ENCODE measurements at places on chromosomes 6 and 20.

DNA sequence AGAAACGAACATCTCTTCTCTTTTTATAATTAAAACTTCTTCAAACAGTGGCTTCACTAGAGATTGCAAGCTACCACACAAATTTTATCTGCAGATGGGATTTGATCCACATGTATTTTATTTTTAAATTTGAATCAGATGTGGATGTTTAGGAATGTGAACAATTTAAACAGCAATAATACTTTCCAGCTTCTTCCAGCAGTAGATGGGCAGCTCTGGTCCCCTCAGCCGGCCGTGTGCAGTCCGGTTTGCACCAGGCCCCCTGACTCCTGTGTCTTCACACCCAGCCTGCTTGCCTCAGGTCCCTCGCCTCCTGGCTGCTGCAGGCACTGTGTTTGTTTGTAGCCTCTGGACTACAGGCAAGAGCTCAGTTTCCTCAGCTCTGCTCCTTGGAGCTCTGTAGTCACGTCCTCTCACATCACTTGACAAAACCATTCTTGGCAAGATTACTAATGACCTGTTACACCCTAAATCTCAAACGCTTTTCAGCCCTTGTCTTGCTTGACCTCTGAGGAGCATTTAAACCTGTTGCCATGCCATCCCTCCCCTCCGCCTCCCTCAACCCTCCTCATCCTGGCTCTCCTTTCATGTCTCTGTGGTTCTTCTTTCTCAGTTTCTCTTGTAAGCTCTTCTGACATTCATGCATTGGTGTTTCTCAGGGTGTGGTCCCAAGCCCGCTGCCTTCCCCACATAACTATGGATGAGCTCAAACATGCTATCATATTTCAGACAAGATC is 13.2 kb upstream of the ZBTB24 start:
- DNase-seq, result no peak

DNA sequence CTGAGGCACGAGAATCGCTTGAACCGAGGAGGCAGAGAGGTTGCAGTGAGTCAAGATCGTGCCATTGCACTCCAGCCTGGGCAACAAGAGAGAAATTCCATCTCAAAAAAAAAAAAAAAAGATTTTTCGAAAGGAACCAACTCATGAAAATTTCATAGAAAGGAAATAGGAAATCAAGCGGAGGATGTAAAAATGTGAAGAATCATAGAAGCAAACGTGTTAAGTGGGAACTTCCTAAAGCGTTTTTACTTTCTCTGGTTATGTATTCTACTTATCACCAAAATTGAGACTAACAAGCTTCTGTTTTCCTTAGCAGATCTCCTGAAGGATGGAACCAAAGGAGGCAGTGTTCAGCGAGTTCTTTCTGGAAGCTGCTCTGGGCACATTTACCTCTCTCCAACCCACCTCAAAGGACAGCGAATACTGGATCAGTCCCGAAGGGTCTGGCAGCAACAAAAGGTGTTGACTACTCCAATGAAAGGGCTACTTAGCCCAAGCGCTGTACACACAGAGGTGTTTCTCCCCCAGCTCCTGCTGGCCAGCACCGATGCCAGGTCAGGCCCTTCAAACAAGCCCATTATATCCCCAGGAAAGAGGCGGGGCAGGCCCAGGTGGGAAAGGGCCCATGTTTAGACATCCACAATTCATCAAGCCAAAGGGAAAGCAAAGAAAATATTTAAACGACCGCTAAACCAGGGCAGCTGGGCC is 327.5 kb upstream of the JARID2 start:
- DNase-seq, result no peak

GRCh38 chr6:26270486-26270861 is 94.5 kb upstream of the BTN3A2 start:
- no peak for DNase-seq

DNA sequence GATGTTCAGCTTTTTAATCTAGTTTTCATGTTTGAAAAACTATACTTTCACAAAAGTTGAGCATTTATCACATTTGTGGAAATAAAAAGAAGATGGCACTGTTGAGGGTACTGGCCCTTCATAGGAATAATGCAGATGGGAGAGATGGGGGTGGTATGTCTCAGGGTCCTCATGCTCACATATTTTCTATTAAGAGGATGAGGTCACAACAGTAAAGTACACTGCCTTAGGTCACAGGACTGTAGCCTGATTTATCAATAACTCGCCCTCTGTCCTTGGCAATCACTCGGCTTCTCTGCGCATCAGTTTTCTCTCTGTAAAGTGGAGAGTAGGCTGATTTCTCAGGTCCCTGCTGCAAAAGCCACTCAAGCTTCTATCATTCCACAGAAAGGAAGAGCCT is 55.9 kb downstream of the PPP1R3G start:
- no peak for DNase-seq

- no peak for DNase-seq
Observed at GRCh38 chr20:12916699-12917098, 92.1 kb upstream of the SPTLC3 start.

GRCh38 chr20:33065785-33066184 is 12.1 kb downstream of the BPIFB3 start:
- no peak for DNase-seq

- DNase-seq, result no peak
Observed at GRCh38 chr6:105372849-105373182, 30.1 kb downstream of the PREP start.

GRCh38 chr6:25617997-25618396 is 34.0 kb upstream of the SCGN start:
- DNase-seq, result no peak

DNA sequence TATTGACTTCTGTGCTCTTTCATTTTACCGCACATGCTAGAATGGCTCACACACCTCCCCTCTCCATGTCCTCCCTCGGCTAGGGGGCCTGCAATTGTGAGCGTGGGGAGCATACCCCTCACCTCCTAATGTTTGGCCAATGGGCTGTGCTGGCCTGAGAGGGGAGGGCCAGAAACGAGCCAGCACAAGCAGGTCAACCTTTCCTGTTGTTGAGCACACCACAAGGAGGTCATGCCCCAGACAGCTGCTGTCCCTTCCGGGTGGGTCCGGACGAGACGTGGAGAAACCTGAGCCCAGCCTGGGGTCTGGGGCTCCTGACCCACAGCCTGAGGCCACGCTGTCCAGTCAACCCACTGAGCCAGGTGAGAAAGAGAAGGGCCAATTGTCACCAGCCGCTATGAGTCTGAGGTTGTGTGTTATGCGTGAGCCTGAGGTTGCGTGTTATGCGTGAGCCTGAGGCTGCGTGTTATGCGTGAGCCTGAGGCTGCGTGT is 77.4 kb downstream of the TTLL2 start:
- DNase-seq, result no peak

- DNase-seq, result no peak
Observed at GRCh38 chr20:20531283-20531682, 163.4 kb downstream of the INSM1 start.

DNA sequence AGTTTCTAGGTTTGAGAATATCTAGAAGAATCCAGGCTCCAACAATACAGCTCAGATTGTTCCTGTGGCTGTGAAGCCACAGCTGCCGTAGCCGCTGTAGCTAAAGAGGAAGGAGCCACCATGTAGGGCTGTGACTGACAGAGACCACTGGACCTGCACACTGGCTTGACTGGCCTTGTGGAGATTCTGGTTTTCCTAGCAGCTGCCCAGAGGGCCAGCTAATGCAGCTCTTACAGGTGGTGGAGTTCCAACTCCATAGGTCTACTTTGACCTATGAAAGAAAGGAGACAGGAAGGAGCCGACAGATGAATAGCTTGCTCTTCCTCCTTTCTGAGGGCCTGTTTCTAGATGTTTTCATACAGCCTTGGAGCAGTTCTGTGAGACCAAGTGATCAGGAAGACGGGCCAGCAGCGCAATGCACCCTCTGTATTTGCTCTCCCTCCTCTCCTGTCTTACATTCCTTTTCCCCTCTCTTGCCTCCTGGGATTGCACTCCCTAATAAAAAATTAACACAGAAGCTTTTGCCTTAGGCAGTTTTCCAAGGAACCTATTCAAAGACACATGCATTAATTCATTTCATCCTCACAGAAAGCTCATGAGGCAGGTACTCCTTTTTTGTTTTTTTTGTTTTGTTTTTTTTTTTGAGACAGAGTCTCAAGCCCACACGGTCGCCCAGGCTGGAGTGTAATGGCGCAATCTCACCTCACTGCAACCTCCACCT is 51.8 kb upstream of the MYB start:
- DNase-seq, result no peak

DNA sequence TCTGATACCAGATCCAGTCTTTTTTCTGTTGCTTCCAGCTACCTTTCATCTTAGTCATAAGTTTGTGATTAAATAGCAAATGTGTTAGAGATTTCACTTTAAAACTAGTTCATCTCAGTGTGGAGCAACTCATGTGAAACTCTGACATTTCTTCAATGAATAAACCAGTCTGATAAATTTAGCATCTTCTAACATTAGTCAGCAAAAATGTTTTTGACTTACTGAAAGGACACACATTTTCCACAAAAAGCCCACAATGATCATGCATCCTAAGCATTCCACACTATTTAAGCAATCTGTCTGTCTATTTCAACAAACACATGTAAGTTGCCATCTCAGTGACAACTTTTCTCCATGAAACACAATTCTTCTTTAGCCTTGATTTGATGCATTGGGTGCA is 222.2 kb upstream of the SLC35B3 start:
- no peak for DNase-seq

- no peak for DNase-seq
Observed at GRCh38 chr20:38114353-38114791, 50.7 kb downstream of the TGM2 start.

- DNase-seq, result no peak
Observed at GRCh38 chr6:25254671-25255070, 24.5 kb upstream of the CARMIL1 start.

DNA sequence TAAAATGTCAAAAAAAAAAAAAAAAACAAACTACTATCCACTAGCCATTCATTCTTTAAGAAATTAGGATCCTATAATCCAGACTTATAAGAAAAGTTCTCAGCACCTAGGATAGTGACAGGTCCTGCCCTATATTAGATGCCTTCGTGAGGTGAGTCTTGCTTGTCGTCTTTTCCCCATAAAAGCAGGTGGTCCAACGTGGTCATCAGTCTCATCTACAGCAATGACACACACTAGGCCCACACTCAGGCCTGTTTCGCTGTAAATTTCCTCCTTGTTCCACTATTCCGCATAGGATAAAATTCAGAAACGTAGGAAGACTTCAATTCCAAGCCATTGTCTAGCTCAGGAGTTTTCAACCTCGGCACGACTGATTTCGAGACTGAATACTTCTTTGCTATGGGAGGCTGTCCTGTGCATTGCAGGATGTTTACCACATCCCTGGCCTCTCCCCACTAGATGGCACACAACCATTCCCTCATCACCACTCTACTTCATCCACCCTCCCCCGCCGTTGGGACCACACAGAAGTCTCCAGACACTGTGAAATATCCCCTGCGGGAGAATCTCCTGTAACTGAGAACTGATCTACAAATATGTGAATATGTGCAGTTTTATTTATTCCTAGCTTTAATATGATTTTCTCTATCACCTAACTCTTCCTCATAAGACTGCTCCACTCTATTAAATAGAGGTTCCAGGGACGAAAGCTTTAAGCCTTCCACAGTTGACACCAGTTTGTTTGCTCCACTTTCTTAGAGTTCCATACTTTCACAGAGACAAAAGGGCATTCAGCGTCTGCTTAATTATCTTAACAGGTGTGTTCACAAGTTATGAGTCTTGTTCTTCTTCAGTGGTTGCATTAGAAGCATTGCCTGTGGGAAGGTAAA is 346.3 kb downstream of the BMP2 start:
- peak; percentile 56 for DNase-seq

DNA sequence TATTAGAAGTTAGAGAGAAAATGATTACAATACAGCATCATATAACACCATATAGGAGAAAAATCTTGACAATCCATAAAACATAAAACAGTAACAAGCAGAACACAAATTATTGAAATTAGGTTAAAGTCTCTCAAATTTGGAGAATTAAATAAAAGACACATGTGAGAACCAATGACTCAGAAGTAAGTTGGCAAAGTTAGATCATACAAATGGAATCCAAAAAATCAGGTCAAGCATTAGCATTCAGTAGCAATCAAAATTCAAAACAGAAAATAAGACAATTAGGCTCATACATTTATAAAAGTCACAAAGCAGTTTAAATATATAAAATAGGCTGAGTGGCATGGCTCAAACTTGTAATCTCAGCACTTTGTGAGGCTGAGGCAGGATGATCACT is 775.6 kb downstream of the PHF3 start:
- DNase-seq, result no peak

DNA sequence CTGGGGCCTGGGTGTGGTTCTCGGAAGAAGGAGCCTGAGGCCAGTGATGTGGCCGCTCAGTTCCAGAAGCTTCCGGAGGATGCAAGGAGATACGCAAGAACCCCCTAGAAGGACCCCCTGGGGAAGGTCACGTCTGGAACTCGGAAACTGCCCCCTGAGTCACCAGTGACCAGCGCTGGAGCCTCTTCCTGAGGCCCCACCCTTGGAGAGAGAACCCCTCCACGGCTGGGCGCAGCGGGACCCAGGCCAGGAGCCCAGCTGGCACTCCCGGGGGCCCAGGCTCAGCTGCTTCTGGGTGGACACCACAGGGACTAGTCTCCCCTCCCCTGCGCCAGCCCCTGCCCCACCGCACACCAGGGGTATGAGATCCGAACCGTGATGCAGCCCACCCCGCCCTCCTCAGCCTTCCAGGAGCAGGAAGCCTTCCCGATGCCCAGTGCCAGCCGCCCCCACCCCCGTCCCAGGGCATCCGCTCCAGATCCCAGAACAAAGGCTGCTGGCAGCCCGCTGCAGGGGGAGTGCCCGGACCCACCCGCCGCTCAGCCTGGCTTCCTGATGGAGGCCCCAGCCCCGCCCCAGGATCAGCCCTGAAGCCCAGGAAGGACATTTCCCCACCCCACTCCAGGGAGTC is 7.5 kb downstream of the LAMA5 start:
- no peak for DNase-seq

DNA sequence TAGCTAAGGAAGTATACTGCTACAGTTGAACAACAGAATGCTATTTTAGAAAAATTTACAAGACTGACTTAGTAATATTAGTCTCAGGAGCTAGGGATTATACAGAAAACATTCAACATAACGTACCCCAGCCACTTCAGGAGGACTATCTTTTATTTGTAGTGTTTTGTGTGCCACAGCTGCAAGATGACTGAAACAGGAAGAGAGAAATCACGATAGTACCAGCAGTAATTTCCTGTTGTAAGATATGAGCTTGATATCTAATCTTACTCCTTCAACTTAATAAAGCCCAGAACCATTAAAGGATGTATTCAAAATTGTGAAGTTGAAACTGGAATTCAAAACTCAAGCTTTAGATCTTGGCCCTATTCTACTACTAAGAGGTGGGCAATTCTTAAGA is 42.1 kb downstream of the SLC35A1 start:
- no peak for DNase-seq

GRCh38 chr20:46117704-46118467 is at the start of gene CD40:
Gene CD40, plus strand, starts transcription at chr20:46118314. Its CDS starts 30 bp downstream, at chr20:46118344.
- DNase-seq, result peak; percentile 66

Measured in SK-N-SH (cell line).